ENCODE measurements at places on chromosomes 12 and 14. TPM values are rescaled to one million over a fixed set of nuclear protein-coding genes. Genes with fewer than 3 reads are reported as not detected.

The CCDC38 gene
- total RNA-seq, result not detected

The P2RX7 gene
- 5.1 TPM for total RNA-seq

The LTBR gene
- total RNA-seq, result 4.4 TPM

The OAS3 gene
- total RNA-seq, result 3.5 TPM

The SLC6A12 gene
- total RNA-seq, result 11.8 TPM
